ENCODE measurements at places on chromosomes 12 and 14.

DNA sequence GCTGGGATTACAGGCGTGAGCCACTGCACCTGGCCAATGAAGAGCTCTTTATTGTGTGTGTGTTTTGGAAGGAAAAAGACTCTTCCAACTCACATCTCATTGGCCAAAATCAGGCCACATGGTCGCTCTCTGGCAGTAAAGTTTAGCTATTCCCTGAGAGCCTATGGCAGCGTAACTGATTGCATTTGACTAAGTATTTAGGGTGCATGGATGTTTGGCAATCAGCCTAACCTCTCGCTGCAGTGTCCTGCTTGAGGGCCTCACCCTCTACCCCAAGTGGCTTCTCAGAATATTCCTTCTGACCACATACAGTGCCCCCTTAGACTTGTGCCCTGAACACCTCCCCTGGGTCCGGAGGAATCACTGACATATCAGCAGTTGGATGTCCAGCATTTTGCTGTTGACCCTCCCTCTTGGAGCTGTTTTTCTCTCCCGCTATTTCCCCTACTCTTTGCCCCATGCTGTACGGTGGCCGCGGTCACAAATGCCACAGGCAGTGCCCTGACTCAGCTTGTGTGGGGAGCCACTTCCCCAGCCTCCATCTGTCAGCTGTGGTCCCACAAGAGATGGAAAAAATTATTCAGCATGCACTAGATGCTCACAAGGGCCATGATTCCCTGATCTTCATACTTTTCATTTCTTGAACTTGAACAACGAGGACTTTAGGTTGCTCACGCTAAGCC is 9.5 kb downstream of the PHETA1 start:
- no peak for DNase-seq

DNA sequence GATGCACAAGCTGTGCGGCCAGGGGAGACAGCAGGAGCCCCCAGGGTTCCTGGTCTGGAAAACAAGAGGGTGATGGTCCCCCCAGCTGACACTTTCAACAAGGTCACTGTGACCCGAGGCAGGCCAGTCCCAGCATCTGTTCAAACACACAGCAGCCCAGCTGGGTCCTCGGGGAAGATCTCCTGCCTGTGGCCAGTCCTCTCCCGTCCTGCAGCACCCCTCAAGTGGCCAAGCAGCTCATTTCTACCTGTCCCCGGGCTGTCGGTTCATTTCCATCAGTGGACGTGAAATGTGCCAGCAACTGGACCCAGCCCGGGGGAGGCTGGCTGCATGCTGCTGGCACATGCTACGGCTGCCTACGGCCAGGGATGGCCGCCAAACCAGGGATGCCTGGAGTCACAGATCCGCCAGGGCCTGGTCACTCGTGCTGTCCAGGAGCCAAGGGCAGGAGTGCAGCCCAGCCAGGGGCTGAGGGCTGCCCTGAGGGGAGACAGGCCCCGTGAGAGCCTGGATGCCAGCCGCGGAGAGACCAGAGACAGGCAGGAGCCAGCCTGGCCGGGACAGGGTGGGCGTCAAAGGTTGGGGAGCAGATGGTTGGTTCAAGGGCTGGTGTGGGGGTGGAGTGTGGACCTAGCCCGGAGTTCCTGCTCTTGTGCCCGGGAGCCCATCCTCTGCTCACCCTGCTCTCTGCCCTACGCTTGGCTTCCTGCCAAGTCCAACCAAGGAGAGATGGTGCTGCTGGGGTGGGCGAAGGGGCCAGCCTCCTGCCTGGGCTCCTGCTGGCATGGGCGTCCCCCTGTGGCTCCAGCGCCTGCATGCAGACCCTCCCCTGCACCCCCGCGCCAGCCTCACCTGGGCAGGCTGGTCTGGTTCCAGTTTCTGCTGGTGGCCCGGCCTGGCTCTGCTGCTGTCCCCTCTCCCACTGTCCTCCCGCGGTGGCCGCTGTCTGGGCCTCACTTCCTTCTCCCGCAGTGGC is 143.8 kb downstream of the ADGRD1 start:
- no peak for DNase-seq

- DNase-seq: no peak
These were observed 117.5 kb downstream of the ANO2 start for GRCh38 chr12:5827591-5827990.

DNA sequence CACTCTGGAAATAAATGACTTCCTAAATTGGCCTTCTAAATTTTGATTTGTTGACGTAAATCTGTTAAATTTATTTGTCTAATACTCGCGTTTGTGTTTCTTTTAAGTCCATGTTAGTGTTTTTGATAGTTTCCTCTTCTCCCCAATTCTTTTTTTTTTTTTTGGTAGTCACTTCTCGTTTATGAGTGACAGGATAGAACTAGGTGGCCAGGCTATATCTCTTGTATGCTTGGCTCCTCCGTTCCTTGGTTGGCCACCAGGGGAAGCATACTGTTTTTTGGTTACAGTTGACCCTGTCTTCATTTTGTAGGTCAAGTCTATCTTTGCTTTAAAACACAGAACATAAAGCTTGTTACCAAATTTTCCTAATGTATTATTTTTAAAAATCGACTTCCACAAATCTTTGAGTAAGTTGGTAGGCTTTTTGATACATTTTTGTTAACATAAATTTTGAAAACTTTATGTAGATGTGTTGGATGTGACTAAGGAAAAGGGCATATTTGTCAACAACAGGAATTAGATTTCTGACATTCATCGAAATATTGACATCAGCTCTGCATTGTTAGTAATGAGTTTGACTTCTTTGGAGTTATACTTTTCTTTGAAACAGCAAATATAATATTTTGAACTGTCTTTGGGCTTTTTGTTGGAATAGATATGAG is 2.2 kb downstream of the RCOR1 start:
- DNase-seq: no peak

DNA sequence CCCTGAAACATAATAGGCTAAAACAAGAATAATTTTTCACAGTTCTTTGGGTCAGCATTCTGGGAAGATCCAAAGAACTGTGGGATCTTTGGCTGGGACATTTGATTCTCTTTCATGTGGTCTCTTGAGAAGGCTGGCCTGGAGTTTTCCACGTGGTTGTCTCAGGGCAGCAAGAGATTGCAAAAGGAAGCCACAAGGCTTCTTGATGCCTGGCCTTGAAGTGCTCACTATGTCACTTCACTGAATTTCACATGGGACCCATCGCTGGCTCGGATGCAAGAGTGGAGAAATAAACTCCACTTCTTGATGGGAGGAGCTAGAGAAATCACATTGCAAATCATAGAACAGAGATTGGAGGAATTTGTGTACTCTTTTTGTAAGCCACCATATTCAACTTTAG is 343.4 kb downstream of the MED13L start:
- DNase-seq: no peak

DNA sequence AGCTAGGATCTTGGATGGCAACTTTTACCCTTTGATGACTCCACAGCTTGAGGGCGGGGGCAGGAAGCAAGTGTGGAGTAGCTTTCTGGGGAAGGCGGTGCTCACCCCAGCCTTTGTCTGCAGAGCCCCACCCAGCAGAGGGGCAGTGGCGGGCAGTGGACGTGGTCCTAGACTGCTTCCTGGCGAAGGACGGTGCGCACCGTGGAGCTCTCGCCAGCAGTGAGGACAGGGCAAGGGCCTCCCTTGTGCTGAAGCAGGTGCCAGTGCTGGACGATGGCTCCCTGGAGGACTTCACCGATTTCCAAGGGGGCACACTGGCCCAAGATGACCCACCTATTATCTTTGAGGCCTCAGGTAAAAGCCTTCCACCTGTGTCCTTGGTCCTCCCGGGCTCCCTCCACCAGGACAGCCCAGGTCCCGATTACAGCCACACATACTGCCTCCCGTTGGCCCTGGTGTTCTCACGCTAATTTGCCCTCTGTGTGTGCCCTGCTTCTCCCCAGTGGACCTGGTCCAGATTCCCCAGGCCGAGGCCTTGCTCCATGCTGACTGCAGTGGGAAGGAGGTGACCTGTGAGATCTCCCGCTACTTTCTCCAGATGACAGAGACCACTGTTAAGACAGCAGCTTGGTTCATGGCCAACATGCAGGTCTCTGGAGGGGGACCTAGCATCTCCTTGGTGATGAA is 1.2 kb downstream of the TAPBPL start:
- no peak for DNase-seq

GRCh38 chr12:86735072-86735471 is 478.9 kb upstream of the MGAT4C start:
- no peak for DNase-seq

- no peak for DNase-seq
These were observed 36.8 kb downstream of the DEGS2 start for GRCh38 chr14:100122481-100123223.

DNA sequence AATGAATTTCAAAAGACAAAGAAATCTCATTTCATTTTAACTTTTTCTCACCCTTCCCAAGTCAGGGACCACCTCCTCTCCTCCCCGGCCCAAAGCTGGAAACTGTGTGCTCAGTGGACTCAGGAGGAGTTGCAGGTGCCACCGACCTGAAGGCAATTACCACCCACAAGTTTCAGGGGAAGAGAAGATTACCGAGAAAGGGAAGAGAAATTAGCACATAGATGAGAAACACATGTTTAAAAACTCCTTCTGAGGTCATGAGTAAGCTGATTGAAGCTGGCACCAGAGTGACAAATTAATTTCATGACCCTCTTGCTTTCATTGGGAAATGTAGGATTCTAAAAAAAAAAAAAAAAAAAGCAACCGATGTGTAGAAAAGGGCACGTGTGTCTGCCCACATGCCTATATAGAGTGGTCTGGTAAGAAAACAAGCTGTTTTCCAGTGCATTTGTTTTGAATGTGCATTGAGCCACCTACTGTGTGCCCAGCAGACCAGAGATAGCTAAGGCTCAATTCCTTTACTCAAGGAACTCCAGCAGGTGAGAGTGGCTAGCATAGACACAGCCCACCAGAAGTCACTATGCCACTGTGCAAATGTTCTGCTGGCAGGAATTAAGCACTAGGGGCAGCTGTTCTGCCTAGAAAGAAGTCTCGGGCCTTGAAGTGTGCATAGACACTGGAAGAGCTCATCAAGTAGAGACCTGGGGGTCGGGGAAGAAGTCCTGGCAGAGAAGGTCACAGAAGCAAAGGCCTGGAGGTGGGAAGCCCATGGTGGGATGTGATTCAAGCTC is 30.5 kb downstream of the DPF3 start:
- no peak for DNase-seq

DNA sequence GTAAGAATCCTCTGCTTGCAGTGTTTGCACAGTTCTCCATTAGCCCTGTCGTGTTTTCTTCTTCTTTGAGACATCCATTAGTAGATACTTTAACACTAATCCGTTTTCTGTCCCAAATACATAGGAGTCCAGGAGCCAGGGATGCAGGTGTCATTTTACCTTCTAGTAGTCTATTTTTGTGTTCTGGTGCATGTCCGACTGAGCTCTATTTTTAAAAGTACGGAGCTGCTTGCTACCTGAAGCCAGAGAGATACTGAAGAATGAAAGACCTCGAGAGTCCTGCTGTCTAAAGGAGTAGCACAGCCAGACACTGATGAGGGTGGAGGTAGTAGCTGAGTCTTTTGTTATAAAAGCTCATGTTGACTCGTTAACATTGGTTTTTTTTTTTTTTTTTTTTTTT is 31.7 kb downstream of the PDE3A start:
- no peak for DNase-seq

DNA sequence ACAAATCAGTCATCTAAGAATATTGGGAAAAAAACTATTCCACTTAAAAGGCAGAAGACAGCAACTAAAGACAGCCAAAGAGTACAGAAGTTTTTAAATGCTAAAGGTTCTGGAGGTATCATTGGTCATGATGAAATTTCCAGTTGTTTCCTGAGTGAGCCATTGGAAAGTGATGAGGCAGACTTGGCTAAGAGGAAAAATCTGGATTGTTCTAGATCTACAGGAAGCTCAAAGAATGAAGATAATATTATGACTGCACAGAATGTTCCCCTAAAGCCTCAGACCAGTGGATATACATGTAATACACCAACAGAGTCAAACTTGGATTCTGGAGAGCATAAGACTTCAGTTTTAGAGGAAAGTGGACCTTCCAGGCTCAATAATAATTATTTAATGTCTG is 22.8 kb downstream of the GALNT4 start:
- no peak for DNase-seq

GRCh38 chr12:103997286-103997900 is 31.7 kb downstream of the TDG start:
- DNase-seq: no peak

DNA sequence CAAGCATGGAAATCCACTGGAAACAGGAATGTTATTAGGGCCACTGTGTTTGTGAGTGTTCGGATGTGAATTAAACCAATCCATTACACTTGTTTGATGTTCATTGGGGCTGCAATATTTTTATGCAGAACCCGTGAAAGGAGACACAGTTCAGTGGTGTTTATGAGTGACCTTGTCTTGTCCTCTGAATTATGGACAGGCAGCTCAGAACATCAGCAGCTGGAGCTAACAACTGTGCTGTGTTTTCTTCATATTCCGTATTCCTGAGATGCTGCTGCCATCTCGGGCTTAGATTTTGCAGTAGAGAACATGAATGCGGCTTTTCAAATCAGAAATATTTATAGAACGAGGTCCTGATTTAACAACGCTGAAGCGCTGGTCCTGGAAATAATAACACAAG is 20.3 kb upstream of the CACNA1C start:
- no peak for DNase-seq

DNA sequence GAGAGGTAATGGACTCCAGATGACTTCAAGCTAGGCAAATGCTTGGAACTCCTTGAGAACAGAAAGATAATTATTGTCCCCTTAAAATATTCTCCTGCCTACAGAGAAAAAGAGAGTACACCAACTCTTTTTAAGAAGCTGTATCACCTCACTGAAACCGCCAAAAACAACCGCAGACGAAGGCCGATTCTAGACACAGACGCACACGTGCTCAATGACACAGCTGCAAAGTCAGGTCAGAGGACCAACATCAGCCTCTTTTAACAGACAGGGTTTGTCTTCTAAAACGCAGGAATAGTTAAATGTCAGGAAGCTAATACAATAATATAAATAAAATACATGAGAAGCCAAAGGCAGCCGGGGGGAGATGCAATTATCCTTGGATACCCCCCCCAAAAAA is 19.0 kb downstream of the SLC15A4 start:
- DNase-seq: no peak

GRCh38 chr12:46442738-46443137 is 70.2 kb upstream of the SLC38A2 start:
- DNase-seq: no peak

GRCh38 chr14:50944647-50945413 is 547 bp upstream of the PYGL start:
- no peak for DNase-seq

Measured in progenitor cell of endocrine pancreas (in vitro differentiated cells).